ENCODE measurements at places on chromosomes 13 and 19.

DNA sequence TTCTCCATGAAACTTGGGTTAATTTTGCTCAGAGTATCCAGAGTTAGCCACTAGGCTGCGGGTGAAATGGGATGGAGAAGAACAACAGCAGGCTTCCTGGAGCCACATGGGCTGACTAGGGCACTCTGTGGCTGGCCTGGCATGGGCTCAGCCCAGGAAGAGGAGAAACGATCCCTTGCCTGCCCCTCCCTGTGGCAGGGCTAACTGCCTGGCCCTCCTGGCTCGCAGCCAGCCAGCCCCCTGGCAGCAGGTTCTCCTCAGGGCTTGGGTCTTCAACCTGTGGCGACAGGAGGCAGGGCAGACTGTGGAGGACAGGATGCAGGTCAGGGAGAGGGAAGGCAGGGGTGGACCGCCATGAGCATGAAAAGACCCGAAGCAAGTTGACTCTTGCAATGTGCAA lies 78.7 kb upstream of the GPR183 start:
- DNase-seq = no peak

DNA sequence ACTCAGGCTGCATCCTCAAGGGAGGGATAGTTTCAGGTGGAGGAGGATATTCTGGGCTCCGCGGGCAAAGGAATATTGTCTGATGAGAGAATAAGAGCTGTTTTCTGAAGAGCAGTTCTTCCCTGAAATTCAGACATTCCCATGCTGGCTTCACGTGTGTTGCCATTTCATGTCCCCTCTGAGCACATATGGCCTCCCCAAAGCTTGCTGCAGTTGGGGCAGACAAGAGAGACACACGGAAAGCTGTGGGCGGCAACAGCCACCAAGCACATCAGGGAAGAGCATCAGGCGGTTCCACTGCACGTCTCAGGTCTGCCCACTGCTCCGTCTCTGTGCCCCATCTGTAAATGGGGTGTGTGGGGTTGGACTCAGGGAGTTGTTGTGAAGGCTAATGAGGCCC lies 247.5 kb upstream of the TSHZ3 start:
- DNase-seq = no peak

DNA sequence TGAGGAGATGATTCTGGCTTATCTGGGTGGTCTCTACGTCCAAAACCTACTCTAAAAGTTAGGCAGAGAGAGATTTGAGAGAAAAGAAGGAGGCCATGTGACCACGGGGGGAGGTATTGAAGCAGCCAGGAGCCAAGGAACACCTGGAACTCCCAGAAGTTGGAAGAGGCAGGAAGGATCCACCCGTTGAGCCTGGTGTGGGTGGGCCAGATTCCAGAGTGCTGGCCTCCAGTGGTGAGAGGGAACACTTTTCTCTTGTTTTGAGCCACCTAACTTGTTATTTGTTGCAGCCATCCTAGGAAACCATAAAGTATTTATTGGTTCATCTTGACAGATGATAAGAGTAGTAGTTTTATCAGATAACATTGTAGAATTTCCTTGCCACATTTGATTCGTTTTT lies 396.9 kb downstream of the MYO16 start:
- DNase-seq = no peak

- DNase-seq = no peak
Measured at GRCh38 chr13:50220938-50221337, 205.7 kb downstream of the KCNRG start.

DNA sequence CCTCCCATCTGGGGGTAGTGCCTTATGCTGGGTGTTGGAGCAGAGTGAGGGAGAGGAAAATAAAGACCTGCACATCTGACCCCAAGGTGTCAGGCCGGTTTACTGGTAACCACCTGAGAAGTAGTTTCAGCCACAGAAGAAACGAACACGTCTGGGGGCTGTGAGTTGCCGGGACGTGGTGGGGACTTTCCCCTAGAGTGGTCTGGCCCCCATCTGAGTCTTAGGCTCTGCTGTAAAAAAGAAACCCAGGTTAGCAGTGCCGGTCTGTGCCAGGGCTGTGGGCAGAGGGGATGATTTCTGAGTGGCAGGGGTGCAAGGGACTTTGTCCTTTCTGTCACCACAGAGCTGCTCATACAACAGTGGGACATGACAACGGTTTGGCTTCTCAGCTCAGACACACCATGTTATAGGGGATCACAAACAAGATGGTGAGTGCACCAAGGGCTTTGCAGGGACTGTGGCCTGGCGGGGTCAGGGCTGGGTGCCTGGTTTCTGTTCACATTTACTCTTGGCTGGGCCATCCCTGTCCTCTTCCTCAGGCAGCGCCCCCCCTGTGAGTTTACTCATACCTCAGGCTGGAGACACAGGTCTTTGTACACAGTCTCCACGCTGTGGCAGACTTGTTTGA lies 9.0 kb downstream of the GCDH start:
- DNase-seq = no peak

DNA sequence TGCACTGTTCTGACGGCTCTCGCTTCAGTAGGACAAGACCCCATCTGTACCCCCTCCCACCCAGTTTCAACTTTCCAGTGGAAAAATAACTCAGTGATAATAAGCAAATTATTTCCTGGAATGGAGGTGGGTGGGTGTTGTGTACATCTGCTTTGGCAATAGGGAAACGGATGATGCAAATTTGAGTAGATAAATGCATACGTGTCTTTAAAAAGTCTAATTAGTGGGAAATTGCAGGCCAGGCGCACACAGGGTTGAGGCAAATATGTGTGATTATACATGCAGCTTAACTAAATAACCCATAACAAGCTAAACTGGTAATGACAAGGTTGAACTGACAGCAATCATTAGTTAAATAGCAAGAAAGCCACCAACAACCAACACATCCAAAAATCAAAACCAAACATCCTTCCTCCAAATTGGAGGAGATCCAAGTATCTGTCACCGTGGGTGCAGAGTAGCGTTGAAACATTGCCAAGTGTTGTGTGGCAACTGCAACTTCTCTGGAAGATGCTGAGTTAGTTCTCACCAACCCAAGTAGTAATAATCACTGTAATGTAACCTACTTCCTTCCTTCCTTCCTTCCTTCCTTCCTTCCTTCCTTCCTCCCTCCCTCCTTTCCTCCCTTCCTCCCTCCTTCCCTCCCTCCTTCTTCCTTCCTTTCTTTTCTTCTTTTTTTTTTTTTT lies 54.6 kb downstream of the TRPM4 start:
- no peak for DNase-seq

DNA sequence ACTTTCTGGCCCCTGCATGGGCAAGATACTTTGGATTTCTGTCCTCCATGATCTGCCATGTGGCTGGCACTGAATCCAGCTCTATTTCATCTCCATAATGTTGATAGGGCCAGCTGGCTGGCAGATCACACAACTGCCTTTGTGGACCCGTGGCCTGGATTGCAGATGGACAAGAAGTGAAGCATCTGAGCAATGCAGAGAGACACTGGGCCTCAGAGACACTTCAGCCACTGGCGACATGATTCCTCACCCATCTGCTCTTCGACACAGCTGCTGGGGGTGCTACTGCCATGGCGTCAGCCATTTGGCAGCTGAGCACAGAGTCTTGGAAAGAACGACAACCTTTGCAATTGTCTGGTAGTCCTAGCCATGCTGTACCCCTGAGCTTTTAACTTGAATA lies 79.5 kb upstream of the MYO16 start:
- no peak for DNase-seq

DNA sequence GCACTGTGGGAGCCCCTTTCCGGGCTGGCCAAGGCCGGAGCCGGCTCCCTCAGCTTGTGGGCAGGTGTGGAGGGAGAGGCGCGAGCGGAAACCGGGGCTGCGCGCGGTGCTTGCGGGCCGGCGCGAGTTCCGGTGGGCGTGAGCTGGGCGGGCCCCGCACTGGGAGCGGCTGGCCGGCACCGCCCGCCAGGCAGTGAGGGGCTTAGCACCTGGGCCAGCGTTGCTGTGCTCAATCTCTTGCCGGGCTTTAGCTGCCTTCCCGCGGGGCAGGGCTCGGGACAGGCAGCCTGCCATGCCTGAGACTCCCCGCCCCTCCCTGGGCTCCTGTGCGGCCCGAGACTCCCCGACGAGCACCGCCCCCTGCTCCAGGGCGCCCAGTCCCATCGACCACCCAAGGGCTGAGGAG lies 405.2 kb upstream of the PRR20A start:
- no peak for DNase-seq

DNA sequence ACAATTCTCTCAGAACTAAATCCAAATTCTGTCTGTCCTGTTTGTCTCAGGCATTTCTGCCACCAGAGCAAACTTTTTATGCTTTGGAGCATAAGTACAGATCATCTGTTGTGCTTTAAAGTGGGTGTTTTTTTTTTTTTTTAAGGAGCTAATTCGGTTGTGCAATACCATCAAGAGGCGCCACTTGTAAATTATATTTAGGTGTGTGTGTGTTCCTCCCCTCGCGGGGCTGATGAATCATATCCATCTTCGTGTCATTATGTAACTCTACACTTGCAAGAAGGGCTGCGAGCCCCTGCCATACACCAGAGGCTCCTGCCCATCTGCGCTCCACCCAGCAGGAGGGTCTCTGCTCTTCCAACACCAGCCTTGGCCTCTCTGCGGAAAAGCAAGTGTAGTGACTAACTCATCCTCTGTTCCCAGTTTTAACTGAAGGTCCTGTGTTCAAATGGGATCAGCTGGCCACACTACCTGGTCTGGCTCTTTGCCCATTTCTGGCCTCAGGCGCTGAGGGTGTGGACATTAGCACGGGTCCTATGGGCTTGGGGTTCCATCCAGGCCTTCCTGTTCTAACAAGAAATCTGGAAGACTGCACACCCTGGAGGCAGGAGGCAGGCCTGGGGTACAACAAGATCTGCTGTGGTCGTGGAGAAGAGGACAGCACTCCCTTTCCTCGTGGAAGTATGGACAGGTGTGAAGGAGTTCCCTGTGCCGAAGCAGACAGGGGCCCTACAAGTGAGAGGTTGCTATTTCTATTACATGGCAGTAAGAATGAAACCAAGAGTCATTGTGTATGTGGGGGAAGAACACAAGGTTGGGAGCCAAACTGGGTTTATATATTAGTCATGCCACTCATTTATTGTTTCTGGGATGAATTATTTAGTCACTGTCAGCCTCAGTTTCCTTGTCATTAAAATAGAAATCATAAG lies 96.1 kb upstream of the MBNL2 start:
- DNase-seq = no peak

DNA sequence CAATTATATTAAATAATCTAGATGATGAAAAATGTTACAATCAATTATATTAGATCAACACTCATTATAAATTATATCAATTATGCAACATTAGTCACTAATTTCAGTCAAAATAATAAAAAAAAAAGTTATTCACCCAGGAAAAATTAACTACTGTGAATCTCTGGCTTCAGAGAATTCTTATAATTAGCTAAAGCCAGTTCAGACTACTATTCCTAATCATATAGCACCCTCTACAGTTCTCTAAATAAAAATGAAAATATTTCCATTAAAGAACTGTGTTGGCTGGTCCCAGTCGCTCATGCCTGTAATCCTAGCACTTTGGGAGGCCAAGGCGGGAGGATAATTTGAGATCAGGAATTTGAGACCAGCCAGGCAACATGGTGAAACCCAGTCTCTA lies 33.0 kb downstream of the XPO4 start:
- peak; percentile 11 for DNase-seq

- DNase-seq = peak; percentile 64
Measured at GRCh38 chr13:96089749-96090239, at the start of gene HS6ST3. TSS of gene HS6ST3 (plus strand) at chr13:96090107.

- DNase-seq = peak; percentile 51
Measured at GRCh38 chr19:51071095-51071405, 6.2 kb upstream of the KLK13 start.

- DNase-seq = no peak
Measured at GRCh38 chr19:35612224-35612558, 344 bp upstream of the HAUS5 start.

GRCh38 chr13:110853235-110853721 lies 61.6 kb downstream of the ANKRD10 start:
- DNase-seq = no peak

DNA sequence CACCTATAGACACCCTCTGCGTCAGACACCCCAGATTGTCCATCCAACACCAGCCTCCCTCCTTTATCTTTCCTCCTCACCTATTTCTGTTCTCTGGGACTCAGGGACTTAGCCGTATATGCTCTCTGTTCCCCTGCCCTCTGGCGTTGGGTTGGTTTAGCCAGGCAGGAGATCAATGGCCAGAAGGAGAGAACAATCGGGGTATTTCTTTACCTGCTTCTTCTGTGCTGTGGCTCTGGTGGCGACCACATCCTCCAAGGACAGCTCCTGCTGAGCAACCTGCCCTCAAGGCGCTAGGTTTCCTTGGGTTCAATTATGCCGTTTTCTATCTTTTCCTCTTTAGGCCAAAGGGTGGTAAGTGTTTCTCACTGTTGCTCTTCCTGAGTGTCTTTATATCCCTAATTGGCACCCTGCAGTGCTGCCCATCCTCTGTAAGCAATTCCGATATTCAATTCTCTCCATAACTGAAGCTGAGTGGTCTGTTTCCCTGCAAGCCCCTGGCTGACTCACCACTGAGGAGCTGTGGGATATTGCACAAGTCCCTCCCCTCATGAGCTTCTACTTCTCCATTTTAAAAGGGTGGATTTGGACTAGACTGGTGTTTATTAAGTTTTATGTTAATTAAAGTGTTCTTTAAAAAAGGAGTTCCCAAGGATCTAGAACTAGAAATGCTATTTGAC lies 63.7 kb upstream of the TMTC4 start:
- no peak for DNase-seq

- no peak for DNase-seq
Measured at GRCh38 chr13:26384587-26384986, 130.7 kb downstream of the CDK8 start.

- peak; percentile 38 for DNase-seq
Measured at GRCh38 chr13:26914624-26915023, 154.0 kb upstream of the GPR12 start.

DNA sequence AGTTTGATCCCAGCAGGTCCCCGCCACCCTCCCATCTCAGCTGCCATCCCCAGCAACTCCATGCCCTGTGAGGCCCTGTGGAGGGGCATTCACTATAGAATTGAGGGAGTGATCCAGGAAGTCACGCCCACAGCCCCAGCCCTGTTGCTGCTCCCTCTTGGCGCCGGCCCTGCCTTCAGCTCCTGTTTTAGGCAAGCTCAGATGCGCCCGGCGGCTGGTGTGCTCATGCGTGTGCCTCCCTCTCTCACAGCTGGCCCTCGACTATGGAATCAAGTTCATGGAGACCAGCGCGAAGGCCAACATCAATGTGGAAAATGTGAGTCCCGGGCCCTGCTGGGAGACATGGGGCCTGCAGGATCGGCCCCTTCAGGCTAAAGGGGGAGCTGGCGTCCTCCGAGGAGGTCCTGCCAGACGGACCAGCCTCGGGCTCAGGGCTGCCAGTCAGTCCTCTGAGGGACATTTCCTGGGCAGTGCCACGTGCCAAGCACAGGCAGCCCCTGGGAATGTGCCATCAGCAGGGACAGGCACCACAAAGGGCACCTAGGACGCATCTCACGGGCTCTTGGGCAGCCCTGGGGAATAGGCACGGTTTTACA lies 15.6 kb upstream of the HSH2D start:
- no peak for DNase-seq

GRCh38 chr19:2394442-2395292 lies 32.7 kb downstream of the TIMM13 start:
- DNase-seq = no peak
